ENCODE measurements at places on chromosomes 11 and 22.
A peak's percentile ranks its signal among the peaks of the same experiment; 100 is the strongest.

DNA sequence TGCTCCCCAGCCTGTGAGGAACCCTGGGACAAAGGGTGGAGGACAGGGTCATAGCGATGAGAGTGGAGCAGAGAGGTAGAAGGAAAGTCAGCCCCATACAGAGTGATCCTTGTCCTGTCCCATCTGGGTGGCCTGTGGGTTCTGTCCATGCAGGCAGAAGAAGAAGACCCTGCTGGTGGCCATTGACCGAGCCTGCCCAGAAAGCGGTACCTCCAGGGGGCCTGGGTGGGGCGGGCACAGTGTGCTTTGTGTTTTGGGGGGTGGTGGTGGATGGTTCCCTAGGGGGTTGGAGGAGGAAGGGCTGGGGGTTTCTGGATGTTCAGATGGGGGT, 7.9 kb downstream of the SIDT2 start:
- no peak for DNase-seq

GRCh38 chr11:132352497-132352896, 982.1 kb downstream of the NTM start:
- no peak for DNase-seq

GRCh38 chr22:47191671-47192650, 429.5 kb downstream of the TBC1D22A start:
- peak; percentile 56 for DNase-seq

- no peak for DNase-seq
These were observed at the start of gene MMP8 for GRCh38 chr11:102724904-102725500. TSS of gene MMP8 (minus strand) at chr11:102724954. CDS start at chr11:102724855, 99 bp downstream.

GRCh38 chr22:44431256-44431655, 66.8 kb downstream of the RTL6 start:
- no peak for DNase-seq

DNA sequence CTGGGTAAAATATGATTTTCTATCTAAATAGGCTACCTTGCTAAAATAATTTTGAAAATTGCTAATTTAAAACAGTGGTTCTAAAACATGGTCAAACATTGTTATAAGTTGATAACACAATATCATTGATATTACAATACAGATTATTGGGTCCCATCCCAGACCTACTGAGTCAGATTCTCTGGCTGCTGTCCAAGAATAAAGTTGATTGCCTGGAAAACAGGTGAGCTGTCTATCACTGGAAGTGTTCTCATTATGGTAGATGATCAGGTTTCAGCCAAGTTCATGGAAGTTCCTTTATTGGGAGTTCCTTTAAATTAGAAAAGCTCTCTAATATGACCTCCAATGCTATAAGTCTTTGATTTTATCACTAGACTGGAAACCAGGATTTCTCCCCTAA, 52.3 kb downstream of the SC5D start:
- no peak for DNase-seq

All from natural killer cell treated with Interleukin-12 subunit alpha and Interleukin-12 subunit beta and Interleukin-15 and Interleukin-18, amount 100 ng/mL, for 72 hours (primary cell).